Fibroblast of lung (primary cell): ENCODE measurements at places on chromosomes 6 and 20. TPM values are rescaled to one million over a fixed set of nuclear protein-coding genes. Genes with fewer than 3 reads are reported as not detected.

Gene BRPF3
- polyA plus RNA-seq = 10.4 and 16.0 TPM in 2 replicates

DNA sequence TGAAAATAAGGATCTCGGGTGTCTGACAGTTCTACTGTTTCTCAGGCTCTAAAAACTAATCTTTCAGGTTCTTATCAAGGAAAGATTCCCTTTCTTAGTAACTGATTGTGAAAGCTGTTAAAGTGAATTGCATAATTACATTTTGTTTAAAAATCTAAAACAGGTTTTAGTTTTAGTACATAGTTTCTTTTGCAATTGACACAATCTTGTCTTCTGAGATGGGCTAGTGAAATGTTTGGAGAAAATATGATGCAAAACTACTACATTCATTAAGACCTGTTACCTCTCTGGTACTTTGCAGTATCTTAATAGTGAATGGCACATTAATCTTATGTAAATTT is 298.4 kb downstream of the UTRN start:
- no peak for DNase-seq

Gene HDGFL1
- polyA plus RNA-seq = not detected in 2 replicates

GRCh38 chr20:45963059-45964005 is 8.7 kb downstream of the ZNF335 start:
- DNase-seq = peak; percentile 51

DNA sequence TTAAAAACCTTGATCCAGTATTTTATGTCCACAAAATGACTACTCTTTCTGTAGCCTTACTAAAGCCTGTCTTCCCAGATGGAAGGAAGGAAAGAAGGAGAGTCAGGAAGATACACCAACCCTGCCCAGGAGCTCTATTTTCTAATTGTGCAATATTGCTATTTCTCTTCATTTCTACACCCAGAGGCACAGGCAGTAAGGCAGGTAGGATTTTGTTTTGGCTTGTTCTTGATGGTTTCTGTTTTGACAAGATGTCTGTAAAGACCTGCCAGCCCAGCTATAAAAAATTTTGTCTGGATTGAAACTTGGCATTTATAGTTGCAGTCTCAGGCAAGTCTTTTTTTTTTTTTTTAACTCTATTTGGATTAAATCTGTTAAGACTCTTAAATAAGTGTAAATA is 587.5 kb upstream of the ARID1B start:
- DNase-seq = no peak

DNA sequence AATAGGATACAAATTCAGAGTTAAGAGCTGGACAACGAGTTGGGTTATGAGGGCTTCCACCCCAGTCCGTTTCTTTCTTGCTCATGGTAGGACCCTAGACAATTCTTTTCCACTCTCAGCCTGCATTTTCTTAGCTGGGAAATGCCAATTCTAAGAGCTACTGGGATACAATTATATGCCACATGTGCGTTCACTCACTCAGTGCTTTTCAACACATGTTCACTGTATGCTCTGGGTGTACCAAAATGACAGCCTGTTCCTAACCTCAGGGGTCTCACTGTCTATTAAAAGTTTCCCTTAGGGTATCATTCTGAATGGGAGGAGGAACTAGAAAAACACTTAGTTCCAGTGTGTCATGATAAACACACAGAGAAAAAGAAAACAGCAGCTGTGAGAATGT is 505 bp upstream of the DEFB115 start:
- no peak for DNase-seq

DNA sequence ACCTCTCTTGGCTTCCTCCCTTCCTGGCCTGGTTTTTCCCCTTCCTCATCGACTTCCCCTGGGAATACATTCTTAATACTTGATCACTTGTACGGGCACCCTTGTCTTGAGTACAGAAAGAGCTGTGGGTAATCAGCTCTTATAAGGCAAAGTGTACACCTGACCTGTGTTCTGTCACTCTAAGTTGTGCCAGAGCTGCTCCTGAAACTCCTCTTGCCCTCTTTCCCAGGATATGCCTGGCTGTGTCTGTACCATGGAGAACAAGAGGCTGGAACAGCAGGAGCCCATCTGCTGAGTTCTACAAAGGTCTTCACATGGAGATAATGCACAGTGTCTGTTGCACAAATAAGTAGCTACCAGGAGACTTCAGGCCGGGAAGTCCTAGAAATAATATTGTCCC is 110.1 kb downstream of the FOXA2 start:
- no peak for DNase-seq

Gene KCNB1
- 0.07 and 0.08 TPM in 2 replicates for polyA plus RNA-seq

GRCh38 chr6:1611572-1612298 is 2.0 kb downstream of the FOXC1 start:
- DNase-seq = peak; percentile 60

DNA sequence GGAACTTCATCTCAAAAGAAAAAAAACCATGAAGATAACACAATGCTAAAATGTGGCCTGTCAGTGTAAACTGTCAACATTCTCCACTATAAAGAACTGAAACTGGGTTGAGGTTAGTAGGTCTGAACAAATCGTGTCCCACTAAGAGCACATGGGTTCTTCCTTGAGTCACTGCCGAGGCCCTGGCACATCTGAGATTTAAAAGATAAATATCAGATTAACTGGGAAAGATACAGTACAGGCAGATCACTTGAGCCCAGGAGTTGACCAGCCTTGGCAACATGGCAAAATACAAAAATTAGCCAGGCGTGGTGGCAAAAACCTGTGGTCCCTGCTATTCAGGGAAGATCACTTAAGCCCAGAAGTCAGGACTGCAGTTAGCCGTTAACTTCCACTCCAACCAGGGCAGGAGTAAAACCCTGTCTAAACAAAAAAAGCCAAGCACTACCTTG is 5.6 kb downstream of the EEF1A1 start:
- no peak for DNase-seq
